Hematopoietic multipotent progenitor cell treated with erythropoietin and hydrocortisone succinate and interleukin-3 and kit ligand, for 17 days (in vitro differentiated cells): ENCODE measurements at places on chromosomes 12 and 14.

DNA sequence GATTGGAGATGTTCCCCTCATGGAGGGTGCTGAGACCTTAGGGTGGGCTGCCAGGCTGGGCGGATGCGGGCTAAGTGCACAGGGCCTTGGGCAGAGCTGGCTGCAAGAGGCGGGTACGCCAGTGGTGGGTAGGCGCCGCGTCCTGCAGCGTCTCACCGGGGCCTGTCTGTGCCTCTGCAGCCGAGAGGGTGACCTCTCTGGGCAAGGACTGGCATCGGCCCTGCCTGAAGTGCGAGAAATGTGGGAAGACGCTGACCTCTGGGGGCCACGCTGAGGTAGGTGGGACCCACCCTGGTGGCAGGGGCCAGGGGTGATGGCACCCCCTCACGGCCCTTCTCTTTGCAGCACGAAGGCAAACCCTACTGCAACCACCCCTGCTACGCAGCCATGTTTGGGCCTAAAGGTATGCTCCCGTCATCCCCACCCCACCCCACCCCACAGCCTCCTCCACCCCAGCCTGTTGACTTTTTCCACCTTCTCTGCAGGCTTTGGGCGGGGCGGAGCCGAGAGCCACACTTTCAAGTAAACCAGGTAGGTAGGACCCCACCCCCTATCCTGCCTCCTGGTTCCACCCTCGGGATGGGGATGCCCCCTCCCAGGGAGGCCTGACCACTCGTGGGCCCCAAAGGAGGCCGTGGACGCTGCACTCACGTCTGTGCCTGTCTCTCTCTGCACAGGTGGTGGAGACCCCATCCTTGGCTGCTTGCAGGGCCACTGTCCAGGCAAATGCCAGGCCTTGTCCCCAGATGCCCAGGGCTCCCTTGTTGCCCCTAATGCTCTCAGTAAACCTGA, 1.5 kb downstream of the CRIP1 start:
- DNase-seq = no peak

GRCh38 chr14:87283547-87283946, 709.4 kb downstream of the GALC start:
- DNase-seq = no peak

DNA sequence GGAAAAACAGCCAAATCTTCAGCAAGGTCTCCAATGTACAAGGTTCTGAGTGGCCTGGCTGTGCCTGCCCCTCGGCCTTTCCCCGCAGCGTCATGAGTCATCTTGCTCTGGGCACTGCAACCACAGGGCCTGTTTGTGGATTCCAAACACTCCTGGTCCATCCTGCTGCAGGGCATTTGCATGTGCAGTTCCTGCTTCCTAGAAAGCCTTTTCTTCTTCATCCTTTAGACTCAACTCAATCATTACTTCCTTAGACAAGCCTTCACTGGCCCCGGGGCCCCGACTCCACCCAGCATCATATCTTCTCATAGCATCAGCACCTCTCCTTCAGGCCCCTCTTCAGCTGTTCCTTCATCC, 101.8 kb upstream of the EGLN3 start:
- no peak for DNase-seq

DNA sequence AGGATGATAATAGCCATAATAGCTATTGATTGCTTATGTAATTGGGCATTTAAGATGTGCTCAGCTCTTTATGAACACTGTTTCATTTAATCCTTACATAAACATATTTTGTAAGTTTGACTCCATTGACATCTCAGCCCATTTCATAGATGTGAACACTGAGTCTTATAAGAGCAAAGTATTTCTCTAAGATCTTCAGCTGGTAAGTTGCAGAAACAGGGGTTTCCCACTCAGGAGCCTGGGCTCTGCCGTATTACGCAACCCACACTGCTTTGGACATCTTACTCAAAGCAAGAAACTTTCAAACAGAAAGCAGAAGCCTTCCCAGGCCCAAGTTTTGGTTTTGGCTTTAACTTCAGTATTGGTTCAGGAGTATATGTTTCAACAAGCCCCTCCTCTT, 705.1 kb downstream of the MED13L start:
- no peak for DNase-seq

GRCh38 chr14:36702474-36702873, 40.8 kb downstream of the PAX9 start:
- DNase-seq = no peak

DNA sequence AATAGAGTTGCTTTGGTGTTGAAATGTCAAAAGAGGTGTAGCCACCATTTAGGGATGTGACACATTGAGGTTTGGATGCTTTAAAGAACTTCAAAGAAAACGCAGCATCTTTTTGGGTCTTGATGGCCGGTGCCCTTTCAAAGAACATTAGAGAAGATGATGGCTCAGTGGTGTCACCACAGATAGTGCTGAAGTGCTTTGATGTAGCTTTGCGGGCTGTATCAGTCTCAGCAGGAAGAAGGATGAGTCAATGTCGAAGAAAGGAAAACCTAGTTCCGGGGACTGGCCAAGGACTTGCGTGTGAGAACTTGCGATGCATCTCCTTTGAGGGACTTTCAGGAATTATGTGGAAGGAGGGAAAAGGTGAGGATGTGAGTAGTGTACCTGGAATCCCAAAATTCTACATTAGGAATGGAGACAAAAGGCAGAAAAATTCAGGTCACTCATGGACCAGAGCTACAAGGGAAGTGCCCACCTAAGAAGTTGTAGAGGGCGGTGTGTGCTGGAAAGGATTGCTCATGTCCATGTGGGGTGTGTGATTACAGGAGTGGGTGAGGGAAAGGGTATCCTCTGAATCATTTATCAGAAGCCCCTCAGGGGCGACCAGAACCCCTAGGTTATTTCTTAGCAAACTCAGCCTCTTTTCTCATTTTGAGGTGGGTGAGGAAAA, 39.7 kb upstream of the GZMB start:
- no peak for DNase-seq

- DNase-seq = no peak
Measured at GRCh38 chr14:22479776-22480464, 109.1 kb downstream of the DAD1 start.

DNA sequence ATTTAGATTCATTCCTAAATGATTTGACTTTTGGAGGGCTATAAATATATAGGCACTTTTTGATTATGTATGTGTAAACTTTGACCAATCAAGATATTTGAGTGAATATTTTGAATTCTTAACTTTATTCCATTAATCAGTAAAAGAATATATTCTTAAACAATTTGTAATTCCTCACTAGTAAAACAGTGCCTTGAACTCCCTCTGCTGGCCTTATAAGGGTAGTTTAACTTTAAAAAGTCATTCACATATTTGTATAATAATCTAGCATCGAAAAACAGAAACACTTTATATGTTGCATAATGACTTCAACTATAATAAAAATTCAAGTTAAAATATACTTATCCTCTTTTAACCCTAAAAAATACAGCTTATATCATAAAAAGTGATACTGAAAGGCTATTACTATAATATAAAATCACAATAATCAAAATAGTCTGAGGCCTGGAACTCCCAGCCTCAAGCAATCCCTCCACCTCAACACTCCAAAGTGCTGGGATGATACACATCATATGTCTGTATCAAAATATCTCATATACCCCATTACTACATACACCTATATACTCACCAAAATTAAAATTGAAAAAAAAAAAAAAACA, 31.2 kb downstream of the CCDC59 start:
- DNase-seq = no peak

- DNase-seq = no peak
Measured at GRCh38 chr12:55061024-55061423, 41.2 kb downstream of the NEUROD4 start.

- peak; percentile 52 for DNase-seq
Measured at GRCh38 chr12:121579981-121580868, 598 bp downstream of the KDM2B start.

DNA sequence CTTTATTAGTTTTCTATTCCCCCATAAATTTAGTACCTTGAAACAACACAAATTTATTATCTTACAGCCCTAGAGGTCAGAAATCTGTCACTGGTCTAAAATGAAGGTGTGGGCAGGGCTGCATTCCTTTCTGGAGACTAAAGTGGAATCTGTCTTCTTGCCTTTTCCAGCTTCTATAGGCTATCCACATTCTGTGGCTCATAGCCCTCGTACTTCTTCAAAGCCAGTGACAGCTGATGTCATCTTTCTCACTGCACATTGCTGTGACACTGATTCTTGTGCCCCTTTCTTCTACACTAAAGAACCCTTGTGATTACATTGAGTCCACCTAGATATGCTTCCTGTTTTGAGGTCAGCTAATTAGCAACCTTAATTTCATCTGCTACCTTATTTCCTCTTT, 23.2 kb upstream of the DCN start:
- DNase-seq = no peak

DNA sequence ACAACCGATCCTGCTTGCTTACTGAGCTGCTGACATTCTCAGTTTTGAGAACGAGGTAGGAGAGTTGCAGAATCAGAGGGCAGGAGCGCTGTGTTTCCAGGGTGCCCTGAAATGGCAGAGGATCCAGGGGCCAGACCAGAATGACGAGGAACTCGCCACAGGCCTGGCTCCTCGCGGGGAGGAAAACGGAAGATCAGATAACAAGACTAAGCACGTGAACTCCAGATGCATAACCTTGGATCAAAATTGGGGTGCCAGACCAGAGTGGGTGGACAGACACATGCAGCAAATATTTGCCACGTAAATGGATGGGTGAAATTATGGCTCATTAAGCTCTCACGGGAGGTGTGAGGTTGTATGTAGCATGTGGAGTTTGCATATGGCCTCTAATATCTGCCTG, 46.5 kb downstream of the ELK3 start:
- DNase-seq = no peak

DNA sequence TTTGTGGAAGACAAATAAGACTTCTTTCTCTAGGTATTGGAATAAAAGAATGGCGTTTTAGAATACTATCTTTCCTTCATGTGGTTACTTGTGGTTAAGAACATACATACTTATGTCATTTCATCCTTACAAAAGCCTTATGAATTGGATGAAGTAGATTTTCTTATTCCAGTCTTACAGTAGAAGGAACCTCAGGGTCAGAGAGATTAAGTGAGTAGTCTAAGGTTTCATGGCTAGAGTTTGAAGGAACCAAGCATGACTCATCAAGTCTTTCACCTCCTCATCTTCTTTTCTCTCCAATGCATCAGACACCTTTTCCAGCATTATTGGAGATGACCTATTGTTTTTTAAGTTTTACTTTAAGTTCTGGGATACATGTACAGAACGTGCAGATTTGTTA, 92.9 kb upstream of the NEDD1 start:
- no peak for DNase-seq

- DNase-seq = peak; percentile 5
Measured at GRCh38 chr14:28635387-28635786, 131.2 kb upstream of the FOXG1 start.

GRCh38 chr14:71424941-71425340, 507.3 kb upstream of the RGS6 start:
- no peak for DNase-seq

- DNase-seq = no peak
Measured at GRCh38 chr12:44117337-44117736, 281.5 kb downstream of the TMEM117 start.

- DNase-seq = no peak
Measured at GRCh38 chr12:112837629-112838197, 46.2 kb downstream of the RPH3A start.
